ENCODE measurements at places on chromosomes 13 and 19.

DNA sequence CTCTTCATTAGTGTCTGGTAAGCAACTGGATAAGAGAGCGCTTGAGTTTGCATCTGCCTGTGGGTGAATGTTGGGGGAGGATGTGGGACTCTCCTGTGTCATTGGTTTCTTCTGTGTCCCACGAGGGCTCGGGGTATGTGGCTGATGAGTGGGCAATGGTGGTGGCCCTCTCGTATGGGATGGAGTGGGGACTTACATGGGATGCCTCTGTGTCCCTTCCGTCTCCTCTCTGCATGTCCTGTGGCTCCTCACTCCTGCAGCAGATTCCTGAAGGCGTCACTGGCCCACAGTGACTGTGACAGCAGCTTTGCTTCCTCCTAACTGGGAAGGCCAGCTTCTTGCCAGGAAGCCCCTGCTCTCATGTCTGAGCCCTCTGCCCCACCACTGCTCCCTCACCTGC, 2.6 kb upstream of the LRP3 start:
- no peak for DNase-seq

DNA sequence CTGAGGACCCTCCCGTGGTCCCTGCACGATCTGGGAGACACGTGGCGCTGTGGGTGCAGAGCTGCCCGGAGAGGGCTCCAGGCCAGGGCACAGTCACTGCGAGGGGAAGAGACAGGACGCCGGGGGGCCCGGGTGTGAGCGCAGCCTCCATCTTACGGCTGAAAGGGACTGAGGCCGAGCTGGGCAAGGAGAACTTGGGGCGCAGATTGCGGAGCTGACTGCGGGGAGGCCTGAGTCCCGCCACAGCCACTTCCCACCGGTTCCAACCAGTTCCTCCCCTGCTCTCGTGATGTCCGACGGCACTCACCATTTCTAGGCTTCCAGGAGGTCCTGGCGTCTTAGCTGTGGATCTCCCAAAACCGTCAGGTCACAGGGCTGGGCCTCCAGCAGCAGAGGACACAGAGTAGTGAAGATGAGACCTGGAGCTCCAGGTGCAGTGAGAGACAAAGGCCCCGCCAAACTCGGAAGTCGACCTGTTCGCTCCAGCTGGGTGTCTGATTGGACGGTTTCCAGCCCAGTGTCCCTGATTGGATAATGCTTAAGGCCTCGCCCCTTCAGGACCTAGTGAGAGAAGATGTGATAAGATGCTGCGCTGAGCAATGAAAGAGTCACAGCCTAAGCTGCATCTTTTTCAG, 4.8 kb upstream of the ZNF253 start:
- no peak for DNase-seq

GRCh38 chr13:72198042-72198441, 331.0 kb upstream of the DACH1 start:
- DNase-seq, result no peak

GRCh38 chr13:24244802-24245201, 64.6 kb upstream of the C1QTNF9 start:
- DNase-seq, result no peak

- no peak for DNase-seq
These were observed 71.4 kb downstream of the FREM2 start for GRCh38 chr13:38758277-38758676.

- no peak for DNase-seq
These were observed 125.6 kb downstream of the SPRY2 start for GRCh38 chr13:80215368-80215767.

DNA sequence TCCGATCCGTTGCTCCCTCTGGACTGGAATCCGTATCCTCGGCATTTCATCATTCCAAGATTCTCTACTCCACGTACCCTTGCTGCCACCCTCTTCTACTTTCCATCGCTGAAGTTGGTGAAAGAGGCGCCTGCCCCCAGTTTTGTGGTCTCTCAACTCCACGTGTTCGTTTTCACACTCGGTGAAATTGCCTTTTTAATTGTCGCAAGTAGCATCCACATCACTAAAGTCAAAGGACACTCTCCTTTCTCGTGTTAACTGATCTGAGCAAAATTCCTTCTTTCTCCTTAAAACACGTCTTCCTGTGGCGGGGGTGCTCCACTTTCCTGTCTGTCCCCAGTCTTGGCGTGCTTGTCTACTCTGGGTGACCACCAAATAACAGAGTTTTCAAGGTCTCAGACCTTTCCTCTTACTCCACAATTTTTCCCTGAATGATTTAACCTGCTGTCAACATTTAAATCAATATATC, 1.1 kb upstream of the TMTC4 start:
- DNase-seq, result no peak

DNA sequence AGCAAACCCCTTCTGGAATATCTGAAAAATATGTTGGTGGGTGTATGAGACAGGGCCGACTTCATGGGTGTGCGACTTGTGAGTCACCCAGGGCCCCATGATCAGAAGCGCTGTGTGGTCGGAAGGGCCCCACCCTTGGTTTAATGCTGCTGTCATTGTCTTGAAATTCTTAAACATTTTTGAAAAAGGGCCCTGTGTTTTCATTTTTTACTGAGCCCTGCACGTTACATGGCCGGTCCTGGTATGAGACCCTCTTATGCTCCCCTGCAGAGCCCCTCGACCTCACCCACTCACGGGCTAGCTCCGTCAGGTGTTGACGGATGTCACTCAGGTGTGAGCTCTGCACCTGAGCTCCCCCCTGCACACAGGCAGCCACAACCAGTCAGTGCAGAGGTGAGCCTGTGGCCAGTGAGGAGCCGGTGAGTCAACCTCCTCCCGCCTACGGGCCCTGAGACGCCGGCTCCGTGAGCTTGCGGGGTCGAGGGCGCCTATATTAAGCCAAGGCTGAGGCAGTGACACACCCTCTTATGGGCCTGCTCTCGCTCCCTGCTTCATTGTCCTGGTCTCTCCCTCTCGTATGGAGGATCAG, 27.7 kb downstream of the GADD45B start:
- peak; percentile 44 for DNase-seq

DNA sequence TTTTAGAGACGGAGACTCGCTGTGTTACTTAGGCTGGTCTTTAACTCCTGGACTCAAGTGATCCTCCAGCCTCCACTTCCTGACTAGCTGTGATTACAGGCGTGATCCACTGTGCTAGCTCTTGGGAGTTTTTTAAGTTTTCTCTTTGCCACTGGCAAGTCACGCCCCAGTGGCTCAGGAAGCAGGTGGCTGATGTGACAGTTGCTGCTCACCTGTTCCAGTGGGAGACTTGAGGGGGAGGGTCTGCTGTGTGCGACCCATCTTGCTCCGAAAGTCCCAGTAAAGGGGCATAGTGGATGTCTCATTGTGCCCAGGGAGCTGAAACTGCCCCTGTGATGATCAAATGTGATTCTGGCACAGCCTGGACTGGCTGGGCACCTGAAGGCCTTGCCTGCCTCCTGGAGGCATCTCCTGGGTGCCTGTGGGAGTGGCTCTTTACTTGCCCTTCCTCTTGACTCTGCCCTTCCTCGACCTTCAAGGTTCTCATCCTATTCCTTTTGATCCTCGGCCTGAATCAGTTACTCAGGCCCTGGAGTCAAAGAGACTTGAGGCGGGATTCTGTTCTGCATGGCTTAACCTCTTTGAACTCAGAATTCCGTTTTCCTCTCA, 7.8 kb downstream of the SMARCA4 start:
- DNase-seq, result no peak

- DNase-seq, result no peak
These were observed 392.7 kb downstream of the FGF9 start for GRCh38 chr13:22063416-22064124.

DNA sequence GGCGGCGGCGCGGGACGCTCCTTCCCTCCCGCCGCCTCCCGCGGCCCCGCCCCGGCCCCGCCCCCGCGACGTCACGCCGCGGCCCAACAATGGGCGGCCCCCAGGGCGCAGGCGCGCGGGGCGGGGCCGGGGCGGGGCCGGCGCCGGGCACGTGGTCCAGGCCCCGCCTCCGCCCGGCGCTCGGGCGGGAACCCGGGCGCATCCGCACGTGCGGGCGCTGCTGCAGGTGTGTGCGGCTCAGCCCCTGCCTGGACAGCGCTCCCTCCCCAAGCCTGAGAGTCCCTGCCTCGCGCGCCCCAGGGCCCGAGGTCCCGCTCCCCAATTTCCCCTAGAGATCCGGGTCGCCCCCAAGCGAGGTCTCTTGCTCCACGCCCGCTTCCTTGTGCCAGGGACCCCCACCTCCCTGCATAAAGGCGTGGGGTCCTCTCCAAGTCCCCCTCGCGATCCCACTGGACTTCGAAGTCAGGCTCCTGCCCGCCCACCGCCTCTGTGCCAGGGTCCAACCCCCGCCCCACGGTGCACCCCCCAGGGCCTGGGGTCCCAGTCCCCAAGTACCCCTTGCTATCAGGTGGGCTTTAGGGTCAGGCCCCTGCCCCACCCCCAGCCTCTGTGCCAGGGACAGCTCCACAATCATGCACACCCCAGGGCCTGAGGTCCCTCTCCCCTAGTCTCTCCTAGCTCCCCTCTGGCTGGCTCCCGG, at the start of gene MEX3D:
TSS of gene MEX3D (minus strand) at position 6 of the 700 bp plus-strand sequence. CDS start 267 bp downstream, outside the sequence.
- peak; percentile 60 for DNase-seq

GRCh38 chr19:39792999-39793546, 14.4 kb downstream of the LEUTX start:
- peak; percentile 65 for DNase-seq

DNA sequence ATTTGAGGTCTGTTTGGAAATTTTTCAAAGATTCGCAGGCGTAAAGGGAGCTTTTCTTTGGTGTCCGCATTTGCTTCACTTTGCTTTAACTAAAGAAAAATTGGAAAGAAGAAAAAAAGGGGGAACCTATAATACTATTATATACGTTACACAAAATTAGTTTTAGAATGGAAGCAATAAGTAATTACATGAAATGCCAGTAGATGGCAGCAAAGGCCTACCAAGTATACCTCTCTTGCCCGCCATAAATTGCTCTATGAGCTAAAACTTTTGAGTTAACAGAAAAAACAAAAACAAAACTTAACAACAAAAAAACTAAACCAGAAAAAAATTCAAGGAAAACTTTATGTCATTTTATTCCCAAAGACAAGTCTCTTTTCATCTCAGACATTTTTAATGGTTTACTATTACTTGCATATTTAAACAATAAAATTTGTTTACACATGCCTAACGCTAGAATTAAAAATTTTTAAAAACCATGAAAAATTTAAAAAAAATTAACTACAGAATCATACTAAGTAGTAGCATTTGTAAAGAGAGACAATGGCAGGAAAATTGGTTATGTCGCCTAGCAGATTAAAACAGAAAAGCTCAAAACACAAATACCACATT, 271.4 kb downstream of the NALCN start:
- no peak for DNase-seq

- no peak for DNase-seq
These were observed 492.6 kb downstream of the RFC3 start for GRCh38 chr13:34310539-34310938.

DNA sequence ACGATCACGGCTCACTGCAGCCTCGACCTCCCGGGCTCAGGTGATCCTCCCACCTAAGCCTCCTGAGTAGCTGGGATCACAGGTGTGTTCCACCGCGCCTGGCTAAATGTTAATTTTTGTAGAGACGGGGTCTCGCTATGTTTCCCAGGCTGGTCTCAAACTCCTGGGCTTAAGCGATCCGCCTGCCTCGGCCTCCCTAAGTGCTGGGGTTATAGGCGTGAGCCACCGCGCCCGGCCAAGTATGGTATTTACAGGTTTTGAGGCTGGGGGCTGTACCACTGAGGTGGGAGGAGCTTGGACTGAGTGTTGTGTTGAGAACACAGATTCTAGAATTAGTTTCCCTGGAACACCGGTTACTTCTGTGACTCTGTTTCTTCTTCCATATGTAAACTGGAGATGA, 452 bp upstream of the PPM1N start:
- DNase-seq, result no peak

DNA sequence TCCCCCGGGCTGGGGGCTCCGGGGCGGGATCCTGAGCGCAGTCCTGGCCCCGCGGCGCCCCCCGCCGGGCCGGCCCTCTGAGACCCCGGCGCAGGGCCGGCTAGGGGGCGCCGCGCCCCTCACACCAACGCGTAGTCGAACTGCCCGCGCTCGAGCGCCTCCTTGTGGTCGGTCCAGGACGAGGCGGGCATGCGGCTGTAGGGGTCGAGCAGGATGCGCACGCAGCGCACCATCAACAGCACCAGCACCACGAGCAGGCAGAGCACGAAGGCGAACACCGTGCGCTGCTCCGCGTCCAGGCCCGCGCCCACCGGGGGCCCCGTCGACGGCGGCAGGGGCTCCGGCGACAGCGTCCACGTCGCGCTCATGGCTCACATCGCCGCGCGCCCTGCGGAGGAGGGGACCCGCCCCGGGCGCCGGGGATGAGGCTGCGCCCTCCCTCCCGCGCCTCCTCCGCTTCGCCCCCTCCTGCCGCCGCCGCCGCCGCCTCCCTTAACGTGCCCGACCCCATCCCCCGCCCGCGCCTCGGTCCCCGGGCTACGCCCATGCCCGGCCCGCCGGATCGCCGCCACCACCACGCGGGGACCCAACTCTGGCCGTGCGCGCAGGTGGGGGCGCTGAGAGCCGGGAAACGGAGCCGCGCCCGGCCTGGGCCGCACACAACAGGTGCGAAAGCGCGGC, 624 bp downstream of the CTXN1 start:
- DNase-seq, result peak; percentile 74

- peak; percentile 70 for DNase-seq
These were observed 5.0 kb downstream of the CLEC11A start for GRCh38 chr19:50728084-50728737.

GRCh38 chr19:29542776-29543175, 17.0 kb downstream of the VSTM2B start:
- DNase-seq, result no peak

DNA sequence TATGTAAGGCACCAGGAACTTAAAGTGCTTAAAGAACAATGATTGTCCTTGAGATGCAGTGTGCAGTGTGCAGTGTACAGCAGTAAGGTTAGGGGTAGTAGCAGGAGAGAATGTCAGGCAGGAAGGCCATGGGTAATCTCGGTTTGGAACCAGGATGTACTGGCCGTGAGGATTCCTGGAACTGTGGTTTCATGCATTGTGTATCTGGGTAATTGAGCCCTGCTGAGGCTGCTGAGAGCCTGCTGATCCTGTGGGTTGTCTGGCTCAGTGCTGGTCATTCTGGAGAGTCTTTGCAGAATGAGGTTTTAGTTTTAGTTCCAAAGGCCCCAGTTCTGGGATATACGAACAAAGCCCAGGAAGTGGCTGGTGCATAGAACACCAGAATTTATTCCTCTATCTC, 71.0 kb downstream of the ZNF568 start:
- DNase-seq, result no peak

- DNase-seq, result no peak
These were observed 35.8 kb downstream of the ESD start for GRCh38 chr13:46761174-46761573.

- DNase-seq, result no peak
These were observed 38.7 kb upstream of the FARP1 start for GRCh38 chr13:98103942-98104880.

GRCh38 chr13:40215311-40215710, 451.1 kb downstream of the FOXO1 start:
- DNase-seq, result no peak

DNA sequence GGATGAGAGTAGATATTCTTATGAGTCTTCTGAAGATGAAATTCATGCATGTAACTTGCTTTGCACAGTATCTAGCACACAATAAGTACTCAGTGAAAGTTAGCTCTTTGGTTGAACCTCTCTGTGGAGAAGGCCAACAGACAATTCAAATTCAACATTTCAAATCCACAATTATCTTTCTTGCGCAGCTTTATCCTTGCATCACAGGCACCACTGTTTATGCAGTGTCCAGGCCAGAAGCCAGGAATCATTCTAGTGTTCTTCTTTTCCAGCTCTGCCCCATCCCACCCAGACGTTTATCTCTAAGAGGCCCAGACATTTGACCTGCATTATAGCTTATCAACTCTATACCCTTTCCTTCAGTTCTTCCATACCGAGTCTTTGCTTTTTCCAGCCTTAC, 254.7 kb upstream of the OBI1 start:
- DNase-seq, result no peak

- no peak for DNase-seq
These were observed 69.1 kb downstream of the ATP7B start for GRCh38 chr13:51942189-51942588.

All from stimulated activated CD4-positive, alpha-beta T cell treated with anti-CD3 and anti-CD28 coated beads, Interleukin-12 subunit alpha, Interleukin-12 subunit beta, amount 100 ng/mL, for 48 hours (primary cell).